ENCODE measurements at places on chromosomes 12 and 14.

- DNase-seq = no peak
These were observed 169.2 kb downstream of the TMTC2 start for GRCh38 chr12:82855872-82856271.

- DNase-seq = peak; percentile 33
These were observed 51.0 kb downstream of the MAGOHB start for GRCh38 chr12:10562306-10562933.

DNA sequence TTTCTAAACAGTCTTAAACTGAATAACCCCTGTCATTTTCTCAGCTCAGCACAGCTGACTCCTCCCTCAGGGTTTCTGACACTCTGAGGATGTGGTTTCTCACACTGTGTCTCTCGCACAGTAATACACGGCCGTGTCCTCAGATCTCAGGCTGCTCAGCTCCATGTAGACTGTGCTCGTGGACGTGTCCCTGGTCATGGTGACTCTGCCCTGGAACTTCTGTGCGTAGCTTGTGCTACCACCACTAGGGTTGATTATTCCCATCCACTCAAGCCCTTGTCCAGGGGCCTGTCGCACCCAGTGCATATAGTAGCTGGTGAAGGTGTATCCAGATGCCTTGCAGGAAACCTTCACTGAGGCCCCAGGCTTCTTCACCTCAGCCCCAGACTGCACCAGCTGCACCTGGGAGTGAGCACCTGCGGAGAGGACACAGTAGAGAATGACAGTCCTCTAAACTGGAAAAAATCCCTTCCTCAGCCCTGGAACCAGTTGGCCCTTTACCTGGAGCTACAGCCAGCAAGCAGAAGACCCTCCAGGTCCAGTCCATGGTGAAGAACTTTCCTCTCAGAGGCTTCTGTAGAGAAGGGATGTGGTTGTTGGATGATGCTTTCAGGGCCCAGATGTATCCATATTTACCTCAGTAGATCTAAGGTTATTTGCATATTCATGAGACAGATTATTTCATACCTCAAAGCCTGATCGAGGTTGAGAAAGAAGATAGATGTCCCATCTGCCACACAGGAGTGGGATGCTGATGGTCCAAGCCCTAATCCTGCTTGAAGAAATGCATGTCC lies 984.8 kb downstream of the TMEM121 start:
- no peak for DNase-seq

DNA sequence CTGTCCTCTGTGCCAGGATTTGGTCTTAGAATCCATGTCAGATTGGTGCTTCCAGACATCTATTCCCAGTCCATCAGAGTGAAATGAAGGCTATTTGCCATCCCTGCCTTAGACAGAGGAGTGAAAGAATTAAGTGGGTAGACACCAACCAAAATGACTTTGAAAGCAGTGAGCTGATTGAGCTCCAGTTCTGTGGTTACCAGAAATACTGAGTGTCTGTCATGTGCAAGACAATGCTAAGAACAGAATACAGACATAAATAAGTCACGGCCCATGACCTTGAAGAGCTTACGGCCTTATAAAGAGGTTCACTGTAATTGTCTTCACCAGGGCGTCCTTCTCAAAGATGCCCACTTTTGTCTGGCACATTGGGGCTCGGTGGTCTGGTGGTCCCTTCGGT lies 21.6 kb upstream of the MANSC4 start:
- no peak for DNase-seq

- no peak for DNase-seq
These were observed 5.2 kb downstream of the FOXA1 start for GRCh38 chr14:37589715-37590427.

DNA sequence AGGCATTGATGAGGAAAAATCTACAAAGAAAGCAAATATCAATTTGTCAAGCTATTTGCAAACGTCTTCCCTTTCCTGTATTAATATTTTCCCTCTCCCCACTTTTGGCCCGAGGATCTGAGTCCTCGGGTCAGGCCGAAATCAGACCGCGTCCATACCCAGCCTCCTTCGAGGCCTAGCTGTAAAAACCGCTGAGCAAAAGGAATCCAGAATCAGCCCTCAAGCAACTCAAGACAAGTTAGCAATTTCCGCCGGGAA lies 353 bp upstream of the MAPK1IP1L start:
- DNase-seq = no peak

GRCh38 chr14:71478542-71478941 lies 453.7 kb upstream of the RGS6 start:
- peak; percentile 58 for DNase-seq

DNA sequence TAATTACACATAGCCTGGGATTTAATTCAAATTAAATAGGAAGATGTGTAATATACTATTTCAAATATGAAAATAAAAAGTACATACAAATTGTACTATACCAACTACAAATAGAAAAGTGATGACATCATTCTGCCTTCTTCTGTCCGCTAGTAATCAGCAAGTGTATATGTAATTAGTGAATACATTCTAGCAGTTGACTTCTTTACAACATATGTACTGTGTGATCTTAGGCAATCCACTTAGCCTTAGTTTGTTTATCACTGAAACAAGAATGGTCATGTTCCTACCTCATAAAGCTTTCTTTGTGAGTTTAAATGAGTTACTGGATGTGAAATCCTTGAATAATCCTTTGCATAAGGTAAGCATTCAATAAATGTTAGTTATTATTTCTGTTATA lies 7.8 kb upstream of the LUM start:
- DNase-seq = no peak
